MCF 10A (cell line): ENCODE measurements at places on chromosomes 16 and 17. TPM values are rescaled to one million over a fixed set of nuclear protein-coding genes. Genes with fewer than 3 reads are reported as not detected.

The CCL14 gene
- not detected in 2 replicates for total RNA-seq

The RPRML gene
- total RNA-seq = not detected in 2 replicates

The ALOXE3 gene
- 13.1 and 14.1 TPM in 2 replicates for total RNA-seq

The SMARCE1 gene
- 120 and 128 TPM in 2 replicates for total RNA-seq

The SBK1 gene
- total RNA-seq = 0.14 and 0.25 TPM in 2 replicates

The C16orf54 gene
- not detected in 2 replicates for total RNA-seq

The MRPL38 gene
- total RNA-seq = 97.9 and 111 TPM in 2 replicates

The DOC2B gene
- not detected in 2 replicates for total RNA-seq

GRCh38 chr17:61310590-61310989, 89.1 kb upstream of the TBX2 start:
- DNase-seq = no peak

DNA sequence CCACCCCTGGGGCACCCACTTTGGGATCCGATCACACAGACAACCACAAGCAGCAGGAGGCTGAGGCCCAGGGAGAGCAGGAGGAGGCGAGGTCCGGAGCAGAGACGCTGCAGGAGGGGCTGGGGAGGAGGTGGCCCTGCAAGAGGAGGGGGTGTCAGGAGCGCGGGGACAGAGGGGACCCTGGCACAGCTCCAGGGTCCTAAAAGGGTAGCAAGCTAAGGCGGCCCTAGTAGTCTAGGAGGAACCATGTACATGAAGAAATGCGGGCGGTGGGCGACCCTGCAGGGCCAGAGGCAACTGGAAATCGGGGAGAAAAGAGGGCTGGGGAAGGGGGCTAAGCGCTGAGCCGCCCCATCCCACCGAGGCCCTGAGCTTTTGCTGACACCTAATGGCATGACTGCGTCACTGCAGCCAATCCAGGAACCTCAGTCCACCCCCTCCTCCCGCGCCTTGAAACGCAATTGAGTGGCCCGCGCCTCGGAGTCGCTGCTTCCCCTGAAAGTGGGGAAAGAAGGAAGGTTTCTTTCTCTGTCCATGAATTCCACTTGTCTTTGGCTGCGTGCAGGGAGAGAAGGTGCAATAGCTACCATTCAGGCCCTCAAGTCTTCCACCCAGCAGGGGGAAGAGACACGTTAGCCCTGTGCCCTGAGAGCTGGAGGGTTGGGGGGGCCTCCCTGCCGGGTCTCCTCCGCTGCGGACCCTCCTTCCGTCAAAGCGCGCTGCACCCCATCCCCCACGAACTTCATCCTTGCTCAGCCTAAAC, 1.8 kb downstream of the ASGR1 start:
- DNase-seq = peak; percentile 66

GRCh38 chr17:71825687-71826086, 295.1 kb upstream of the SOX9 start:
- no peak for DNase-seq

DNA sequence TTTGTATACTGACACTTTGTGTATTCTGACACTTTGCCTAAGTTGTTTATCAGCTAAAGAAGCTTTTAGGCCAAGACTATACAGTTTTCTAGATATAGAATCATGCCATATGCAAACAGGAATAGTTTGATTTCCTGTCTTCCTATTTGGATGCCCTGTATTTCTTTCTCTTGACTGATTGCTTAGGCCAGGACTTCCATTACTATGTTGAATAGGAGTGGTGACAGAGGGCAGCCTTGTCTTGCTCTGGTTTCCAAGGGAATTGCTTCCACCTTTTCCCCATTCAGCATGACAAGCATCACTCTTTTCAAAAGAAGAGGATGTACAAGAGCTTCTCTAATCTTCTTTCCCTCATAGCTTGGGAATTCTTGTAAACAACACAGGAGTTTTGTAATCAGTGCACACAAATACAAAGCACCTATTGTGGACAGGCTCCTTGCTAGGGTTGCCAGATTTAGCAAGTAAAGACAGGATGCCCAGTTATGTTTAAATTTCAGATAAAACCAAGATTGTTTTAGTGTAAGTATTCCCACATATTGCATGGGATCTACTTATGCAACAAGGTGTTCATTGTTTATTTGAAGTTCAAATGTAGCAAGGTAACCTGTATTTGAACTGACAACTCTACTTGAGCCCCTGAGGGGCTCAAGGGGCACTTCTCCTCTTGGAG, 233.5 kb downstream of the SLC39A11 start:
- no peak for DNase-seq

- DNase-seq = no peak
Observed at GRCh38 chr16:79212114-79212791, 388.3 kb downstream of the MAF start.

DNA sequence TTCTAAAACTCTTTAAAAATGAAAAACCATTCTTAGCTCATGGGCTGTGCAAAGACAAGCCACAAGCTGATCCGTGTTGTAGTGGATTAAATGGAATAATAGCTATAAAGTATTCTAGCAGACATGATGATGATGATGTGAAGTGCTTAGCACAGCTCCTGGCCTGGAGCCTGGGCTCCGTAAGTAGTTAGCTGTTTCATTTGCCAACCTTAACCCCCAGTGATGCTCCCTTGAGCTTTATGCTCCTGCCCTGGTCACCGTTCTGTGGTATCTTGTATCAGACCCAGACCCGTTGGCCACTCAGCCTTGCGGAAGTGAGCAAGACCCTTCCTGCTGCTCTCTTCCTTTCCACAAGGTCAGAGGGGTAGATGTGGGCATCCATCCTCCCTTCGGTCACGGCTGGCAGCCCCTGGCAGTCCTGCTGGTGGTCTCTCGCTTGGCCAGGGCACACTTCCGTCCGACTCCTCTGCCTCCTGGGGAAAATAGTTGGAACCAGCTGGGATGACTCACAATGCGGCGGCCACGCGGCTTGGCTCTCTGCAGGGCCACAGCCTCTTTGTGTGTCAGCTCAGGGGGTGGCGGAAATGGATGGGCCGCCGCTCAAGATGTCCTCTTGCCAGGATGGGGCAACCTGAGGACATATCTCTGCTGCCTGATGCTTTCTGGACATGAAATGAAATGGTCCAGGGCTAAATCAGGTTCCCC, 79.1 kb downstream of the GPR139 start:
- DNase-seq = no peak

DNA sequence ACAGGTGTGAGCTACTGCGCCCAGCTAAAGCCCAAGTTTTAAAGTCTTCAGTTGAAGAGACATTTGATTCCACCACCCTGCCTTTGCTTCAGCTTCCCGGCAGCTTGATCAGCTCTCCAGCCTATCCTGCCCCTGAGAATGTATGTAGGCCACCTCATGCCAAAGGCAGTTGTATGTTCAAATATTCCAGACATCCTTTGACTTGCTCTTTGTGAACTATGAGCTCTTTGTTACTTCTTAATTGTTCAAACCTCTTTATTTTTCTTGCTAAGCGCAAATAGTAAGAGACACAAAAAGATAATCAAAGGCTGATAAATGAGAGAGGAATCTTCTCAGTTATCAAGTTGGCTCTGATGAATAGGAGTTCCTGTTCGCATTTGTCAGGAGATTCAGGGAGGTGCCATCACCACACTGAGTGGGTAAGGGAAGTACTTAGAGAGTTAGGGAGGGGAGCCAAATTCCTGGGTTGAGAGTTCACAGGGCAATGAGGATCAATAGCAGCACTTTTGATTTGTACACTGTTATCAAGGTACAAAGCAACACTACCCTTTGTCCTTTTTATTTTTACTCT, 32.0 kb upstream of the SUPT4H1 start:
- DNase-seq = no peak

- no peak for DNase-seq
Observed at GRCh38 chr17:54028986-54029580, 206.4 kb downstream of the KIF2B start.
